ENCODE measurements at places on chromosomes 1 and 21.

DNA sequence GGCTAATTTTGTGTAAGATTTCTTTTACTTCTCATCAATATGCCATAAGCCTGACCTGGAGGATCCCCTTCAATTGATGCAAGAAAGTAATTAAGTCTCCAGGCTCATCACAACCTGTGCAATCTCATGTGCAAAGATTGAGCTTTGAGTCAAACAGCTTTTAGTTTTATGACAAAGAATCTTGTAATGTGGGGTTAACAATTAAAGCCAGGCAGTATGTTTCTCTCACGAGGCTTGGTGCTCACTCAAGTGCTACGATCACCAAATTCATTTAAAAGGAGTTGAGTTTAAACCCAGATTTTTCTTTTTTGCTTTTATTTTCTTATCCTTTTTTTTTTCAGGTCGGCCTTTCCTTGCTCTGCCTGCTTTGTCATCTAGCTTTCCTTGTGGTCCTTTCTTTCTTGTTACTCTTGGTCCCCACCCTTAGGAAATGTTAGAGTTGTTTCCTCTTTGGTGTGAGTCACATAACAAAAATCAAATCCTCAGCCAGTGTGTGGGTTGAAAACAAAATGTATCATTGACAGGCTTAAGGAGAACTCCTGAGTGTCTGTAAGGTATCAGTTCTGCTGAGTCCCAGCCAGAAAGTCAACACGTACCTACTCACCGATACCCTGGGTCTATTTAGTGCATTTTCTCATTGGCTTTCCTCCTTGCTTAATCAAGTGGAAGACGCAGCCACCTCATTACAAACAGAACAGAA is 1037.2 kb downstream of the ADGRL2 start:
- DNase-seq = no peak

- DNase-seq = no peak
Observed at GRCh38 chr1:46345281-46345680, 4.7 kb downstream of the NSUN4 start.

DNA sequence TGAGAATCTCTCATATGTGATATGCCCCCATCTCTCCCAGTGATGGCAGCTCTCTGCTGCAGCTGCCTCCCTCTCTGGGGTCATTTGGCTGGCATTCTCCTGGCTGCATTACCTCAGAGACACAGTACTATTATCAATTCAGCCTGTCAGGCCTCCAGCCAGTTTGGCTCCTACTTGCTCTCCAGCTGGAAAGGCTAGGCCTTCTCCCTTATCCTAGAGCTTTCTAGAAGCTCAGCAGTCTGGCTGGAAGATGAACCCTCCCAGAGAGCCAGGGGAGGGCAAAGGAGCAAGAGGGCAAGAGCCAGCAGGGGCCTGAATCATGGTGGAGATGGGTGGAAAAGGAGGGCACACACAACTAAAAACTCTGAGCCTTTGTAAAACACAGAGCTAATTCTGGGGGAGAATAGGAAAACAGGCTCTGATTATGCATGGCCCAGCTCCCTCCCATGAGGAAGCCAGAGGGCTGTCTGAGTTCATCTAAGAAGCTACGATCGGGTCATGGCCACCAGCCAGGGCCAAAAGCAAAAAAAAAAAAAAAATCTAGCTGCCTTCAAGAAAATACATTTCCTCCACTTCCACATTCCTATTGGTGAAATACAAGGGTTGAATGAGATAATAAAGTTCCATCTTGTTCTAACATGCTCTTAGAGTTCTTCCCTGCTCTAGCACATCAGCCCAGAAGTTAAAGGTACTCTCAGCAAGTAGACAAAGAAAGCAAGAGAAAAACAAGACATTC is 8.8 kb downstream of the LAMB3 start:
- no peak for DNase-seq

GRCh38 chr1:116323491-116323890 is 49.6 kb upstream of the ATP1A1 start:
- DNase-seq = no peak

GRCh38 chr21:44995343-44995941 is 55.6 kb downstream of the SLX9 start:
- no peak for DNase-seq

- no peak for DNase-seq
Observed at GRCh38 chr21:21297211-21297610, 299.0 kb downstream of the NCAM2 start.

GRCh38 chr1:235074523-235075047 is 54.1 kb downstream of the TOMM20 start:
- peak; percentile 26 for DNase-seq

DNA sequence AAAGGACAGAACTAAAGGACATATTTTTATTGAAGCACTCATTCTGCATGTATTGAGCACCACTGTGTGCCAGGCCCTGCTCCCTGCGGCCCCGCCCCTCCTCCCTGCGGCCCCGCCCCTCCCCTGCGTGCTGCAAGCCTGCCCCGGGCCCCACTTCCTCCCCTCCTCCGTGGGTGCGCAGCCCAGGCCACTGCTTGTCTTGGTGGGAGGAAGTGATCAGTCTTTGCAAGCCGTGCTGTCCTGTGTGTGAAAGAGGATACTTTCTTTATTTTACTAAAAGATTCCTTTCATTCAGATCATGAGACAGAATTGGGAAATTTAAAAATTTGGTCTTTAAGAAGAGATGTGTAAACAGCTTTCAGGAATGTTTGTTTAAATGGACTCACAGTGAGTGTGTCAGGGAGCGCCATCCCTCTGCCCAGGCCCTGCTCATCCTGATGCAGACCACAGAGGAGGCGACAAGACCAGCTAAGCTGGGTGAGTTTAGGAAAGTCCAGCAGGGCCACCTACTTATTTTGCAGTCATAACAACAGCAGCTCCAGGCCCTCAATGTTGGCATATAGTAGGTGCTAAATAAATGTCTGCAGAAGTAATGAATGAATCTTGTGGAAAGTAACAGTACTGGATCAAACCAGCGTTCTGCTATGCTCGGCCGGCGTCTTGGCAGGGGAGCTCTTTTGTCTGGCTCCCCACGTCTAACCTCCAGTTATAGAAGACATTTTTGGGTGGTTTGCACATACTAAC is 88.3 kb upstream of the SELENON start:
- DNase-seq = peak; percentile 22

- no peak for DNase-seq
Observed at GRCh38 chr1:241611063-241611462, 29.1 kb downstream of the CHML start.

DNA sequence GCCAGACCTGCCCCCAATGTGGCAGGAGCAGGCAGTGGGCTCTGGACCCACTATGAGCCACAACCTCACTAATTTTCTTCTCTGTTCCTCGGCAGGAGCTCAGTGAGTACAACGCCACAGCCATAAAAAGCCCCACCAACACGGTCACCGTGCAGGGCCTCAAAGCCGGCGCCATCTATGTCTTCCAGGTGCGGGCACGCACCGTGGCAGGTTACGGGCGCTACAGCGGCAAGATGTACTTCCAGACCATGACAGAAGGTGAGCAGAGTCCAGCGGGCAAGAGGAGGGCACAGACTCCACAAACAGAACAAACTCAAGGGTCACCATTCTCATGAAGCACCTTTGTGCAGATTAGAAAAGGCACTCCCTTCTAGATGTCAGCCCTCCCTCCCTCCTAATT is 79.9 kb downstream of the LACTBL1 start:
- no peak for DNase-seq
